GM12864 (cell line): ENCODE measurements at places on chromosomes 4 and X.

DNA sequence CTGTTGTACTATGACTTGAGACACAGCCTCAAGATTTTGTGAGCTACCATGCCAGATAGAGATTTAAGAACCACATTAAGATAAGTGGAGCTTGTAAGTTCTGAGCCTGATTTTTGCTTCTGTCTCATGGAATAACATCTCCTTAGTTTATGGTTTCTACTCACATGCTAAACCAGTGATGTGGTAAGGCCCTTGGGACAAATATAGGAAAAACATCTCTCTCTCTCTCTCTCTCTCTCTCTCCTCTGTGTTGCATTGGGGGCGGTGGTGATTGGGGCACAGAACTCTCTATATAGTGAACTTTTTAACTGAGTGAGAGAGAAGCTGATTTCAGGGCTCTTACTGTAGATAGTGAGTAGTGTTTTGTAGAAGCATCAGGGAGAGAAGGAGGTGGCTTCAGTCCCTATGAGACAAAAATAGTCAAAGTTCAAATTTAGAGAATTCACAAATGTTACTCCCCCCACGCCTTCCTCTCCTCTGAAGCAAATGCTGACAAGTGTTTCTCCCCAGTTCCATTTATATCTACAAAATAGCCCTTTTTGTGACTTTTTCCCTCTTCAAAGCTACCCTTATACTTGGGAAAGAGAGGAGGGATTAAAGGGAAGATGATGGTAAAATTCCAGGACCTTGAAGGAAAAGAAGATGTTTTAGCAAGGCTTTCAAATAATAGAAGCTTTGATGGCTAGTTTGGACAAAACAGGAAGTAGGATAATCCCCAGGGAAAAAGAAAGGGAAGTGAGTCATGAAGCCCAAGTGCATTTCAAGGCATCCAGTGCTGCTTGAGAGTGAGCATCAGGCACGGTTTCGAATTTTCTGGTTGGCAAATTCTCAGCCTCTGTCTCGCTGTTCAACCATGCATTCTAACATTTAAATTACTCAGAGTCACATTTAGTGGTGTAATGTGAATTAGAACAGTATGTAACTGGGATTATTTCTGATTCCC, 134.3 kb upstream of the AP1S2 start:
- DNase-seq: no peak

DNA sequence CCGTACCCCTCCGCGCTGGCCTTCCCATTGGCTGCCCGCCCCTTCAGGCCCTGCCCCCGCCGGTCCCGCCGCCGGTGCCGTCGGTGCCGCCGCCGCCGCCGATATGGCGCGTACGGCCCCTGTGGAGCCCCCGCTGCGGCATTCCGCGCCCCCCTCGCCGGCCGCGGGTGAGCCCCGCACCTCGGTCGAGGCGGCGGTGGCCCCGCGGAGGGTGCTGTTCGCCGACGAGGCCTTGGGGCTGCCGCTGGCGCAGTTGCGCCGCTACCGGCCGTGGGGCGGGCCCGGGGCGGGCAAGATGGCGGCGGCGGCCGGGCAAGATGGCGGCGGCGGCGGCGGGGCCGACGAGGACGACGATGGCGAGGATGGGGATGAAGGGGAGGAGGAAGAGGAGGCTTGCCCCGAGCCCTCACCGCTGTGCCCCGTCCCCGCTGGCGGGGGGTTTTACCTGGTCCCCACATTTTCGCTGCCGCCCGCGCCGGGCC, at the start of gene PPP1R3F:
Gene PPP1R3F, plus strand, starts transcription at position 27 of the 482 bp plus-strand sequence. Its CDS starts 77 bp downstream, at position 104.
- no peak for DNase-seq

DNA sequence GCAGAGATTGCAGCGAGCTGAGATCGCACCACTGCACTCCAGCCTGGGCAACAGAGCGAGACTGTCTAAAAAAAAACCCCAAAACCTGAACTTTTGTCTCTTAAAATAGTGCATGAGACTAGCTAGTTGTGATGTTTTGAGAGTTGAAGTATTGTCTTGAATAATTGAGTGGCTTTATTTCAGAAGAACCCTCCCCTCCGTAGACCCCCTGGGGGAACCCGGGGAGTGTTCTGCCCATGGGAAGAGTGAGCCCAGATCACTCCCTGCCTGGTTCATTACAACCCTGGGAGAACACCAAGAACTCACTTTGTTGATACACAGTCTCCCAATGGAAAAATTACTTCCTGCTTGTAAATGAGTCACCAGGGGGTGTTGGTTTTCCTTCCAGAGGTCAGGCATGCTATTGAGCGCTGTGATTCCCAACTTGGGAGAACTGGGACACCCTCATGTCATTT, 65.3 kb upstream of the SHISA3 start:
- peak; percentile 10 for DNase-seq

DNA sequence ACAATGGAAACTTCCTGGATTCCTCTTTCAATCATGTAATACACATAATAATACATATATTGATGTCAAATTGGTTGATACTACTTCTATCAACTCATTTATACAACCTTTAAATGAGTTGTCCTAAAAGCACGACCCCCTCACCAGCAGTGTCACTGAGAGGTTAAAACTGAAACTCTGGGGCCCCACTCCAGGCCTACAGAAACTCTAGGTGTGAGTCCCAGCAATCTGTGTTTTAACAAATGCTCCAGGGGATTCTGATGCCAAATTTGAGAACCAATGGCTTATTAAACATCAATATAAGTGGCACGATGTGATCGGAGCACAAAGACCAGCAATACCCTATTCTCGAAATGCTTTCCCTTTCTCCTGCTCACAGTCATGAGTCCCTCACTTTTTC, 47.9 kb downstream of the ATP8A1 start:
- DNase-seq: no peak

- no peak for DNase-seq
Measured at GRCh38 chrX:118795528-118796280, 27.9 kb upstream of the ZCCHC12 start.

DNA sequence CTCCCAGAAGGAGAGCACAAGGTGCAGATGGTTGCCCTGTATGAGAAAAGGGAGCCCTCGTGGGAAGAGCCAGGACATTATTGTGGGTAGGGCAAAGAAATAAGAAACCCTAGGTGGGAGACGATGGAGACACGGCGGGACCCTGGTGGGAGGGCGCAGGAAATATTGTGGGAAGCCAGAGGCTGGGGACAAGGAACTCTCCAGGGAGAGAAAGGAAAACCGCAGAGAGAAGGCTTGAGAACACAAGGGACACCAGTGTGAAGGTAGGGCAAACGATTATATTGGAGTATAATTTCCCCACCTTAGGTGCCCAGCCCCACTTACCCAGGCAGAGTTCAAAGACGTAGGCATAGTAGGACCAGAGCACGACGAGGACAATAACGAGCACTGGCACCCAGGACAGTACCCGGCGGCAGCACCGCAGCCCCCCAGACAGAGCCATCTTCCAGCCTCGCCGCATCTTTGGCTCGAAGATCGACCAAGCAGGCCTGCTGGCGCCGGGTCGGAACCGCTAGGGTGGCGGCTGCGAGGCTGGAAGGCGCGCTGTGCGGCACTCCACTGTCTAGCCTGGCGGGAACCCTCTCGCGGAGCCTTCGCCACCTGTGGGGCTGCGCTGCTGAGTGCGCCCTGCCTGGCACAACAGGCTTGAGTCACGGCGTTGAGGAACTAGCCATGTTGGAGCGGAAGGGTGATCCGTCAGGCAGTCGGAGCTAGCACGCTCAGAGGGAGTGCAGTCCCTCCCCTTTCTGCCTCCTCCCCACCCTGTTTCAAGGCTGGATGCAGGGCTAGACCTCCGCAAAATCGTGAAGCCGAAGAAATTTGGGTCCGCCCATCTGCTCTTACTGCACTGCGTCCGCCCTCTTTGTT, at the start of gene ZDHHC15:
Gene ZDHHC15, minus strand, starts transcription at position 473 of the 867 bp plus-strand sequence. Its CDS starts 13 bp downstream, at position 460.
- no peak for DNase-seq

GRCh38 chrX:58025979-58026378, 115.7 kb upstream of the ZXDA start:
- DNase-seq: no peak

- DNase-seq: no peak
Measured at GRCh38 chr4:154218051-154218450, 273.5 kb downstream of the DCHS2 start.

GRCh38 chr4:188819233-188819632, 680.0 kb downstream of the TRIML1 start:
- DNase-seq: no peak

- DNase-seq: no peak
Measured at GRCh38 chrX:135436966-135437866, 15.5 kb downstream of the SMIM10L2A start.
